ENCODE measurements at places on chromosomes 1 and 21.

DNA sequence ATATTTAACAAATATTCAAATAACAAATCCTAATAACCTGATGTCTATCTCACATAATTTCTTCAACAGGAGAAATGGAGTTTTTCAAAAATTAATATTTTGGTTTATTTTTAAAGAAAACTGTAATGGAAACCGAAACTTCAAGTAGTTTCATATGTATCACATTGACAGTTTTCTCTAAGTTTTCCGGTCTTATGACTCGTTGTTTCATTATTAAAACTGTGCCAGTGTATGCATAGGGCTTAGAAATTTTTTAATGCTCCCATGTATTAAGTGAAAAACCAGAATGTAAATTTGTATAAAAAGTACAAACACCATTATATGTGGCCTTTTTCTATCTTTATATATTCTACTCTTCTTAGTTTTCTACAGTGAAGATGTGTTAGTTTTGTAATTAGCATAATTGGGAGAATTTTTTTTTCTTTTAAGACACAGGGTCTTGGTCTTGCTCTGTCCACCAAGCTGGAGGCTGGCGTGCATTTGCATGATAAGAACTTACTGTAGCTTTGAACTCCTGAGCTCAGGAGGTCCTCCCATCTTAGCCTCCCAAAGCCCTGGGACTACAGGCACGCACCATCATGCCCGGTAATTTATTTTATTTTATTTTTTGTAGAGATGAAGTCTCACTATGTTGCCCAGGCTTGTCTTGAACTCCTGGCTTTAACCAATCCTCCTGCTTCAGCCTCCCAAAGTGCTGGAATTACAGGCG is 43.9 kb upstream of the SAMSN1 start:
- H3K36me3 ChIP-seq = peaks cover 4% of the 10 kb centered on the region
- H3K4me1 ChIP-seq = peaks cover 33% of the 10 kb centered on the region
- peak overlapping the region; percentile 88 for H3K27ac ChIP-seq
- H3K27me3 ChIP-seq = no peaks in the 10 kb centered on the region
- no peak for DNase-seq
- H3K4me3 ChIP-seq = peak overlapping the region; percentile 47

- H3K36me3 ChIP-seq = no peaks in the 10 kb centered on the region
- H3K4me3 ChIP-seq = no peak overlapping the region
- H3K27me3 ChIP-seq = peaks cover 5% of the 10 kb centered on the region
- no peak overlapping the region for H3K27ac ChIP-seq
- no peaks in the 10 kb centered on the region for H3K4me1 ChIP-seq
- no peak for DNase-seq
These were observed 388.0 kb downstream of the SETD4 start for GRCh38 chr21:35672313-35672712.

GRCh38 chr1:190754666-190755065 is 277.0 kb upstream of the BRINP3 start:
- no peaks in the 10 kb centered on the region for H3K27me3 ChIP-seq
- no peak overlapping the region for H3K4me3 ChIP-seq
- H3K4me1 ChIP-seq = no peaks in the 10 kb centered on the region
- no peak for DNase-seq
- H3K36me3 ChIP-seq = no peaks in the 10 kb centered on the region

DNA sequence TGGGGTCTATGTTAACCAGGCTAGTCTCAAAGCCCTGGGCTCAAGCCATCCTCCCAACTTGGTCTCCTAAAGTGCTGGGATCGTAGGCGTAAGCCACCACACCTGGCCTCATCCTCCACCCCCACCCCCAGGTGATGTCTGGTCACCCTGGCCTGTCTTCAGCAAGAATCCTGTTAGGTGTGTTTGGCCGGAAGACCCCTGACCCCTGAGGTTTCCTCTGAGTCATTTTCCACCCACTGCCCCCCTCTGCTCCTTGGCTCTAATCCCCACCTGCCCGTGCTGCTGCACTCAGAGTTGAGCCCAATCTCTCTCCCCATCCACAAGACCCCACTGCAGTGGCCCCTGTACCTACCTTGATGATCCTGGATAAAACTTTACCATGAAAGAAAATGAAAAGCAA is 25.2 kb downstream of the SLC66A1 start:
- peaks cover 8% of the 10 kb centered on the region for H3K36me3 ChIP-seq
- H3K27me3 ChIP-seq = no peaks in the 10 kb centered on the region

DNA sequence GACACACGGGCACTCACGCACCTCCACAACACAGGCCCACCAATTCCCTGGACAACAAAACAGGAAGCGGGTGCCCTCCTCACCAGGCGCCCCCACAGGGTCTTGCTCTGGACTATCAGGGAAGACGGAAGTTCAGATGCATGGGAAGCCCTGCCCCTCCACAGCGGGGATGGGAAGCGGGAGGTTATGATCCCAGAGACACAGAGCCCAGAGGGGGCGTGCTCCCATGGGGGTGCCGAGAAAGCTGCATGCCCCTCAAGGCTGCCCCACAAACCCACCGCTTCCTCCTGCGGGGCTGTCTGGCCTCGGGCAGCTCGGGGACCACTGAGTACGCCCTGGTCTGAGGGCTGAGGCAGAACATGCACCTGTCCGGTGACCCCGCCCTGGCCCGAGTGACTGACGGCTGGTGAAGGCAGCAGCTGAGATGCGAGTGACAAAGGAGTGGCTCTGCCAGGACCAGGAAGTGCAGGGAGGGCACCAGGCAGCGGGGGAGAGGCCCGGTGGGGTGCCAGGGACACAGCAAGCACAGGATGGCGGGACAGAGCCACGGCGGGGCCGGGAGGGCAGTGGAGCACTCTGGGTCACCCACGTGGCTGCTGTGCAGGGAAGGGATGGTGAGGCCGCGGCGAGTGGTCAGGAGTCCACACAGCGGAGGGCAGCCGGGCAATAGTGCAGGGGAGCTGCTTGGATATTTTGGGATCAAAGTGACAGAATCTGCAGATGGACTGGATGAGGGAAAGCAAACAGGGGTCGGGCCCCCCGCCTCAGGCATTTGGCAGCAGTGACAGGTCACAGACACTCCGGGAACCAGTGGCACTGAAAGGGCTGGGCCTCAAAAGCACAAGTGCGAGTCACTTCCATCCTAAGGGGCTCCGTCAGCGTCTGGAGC is 18.6 kb downstream of the NADK start:
- H3K27ac ChIP-seq = no peak overlapping the region
- H3K27me3 ChIP-seq = no peaks in the 10 kb centered on the region
- H3K4me1 ChIP-seq = no peaks in the 10 kb centered on the region
- no peak overlapping the region for H3K4me3 ChIP-seq
- DNase-seq = no peak

DNA sequence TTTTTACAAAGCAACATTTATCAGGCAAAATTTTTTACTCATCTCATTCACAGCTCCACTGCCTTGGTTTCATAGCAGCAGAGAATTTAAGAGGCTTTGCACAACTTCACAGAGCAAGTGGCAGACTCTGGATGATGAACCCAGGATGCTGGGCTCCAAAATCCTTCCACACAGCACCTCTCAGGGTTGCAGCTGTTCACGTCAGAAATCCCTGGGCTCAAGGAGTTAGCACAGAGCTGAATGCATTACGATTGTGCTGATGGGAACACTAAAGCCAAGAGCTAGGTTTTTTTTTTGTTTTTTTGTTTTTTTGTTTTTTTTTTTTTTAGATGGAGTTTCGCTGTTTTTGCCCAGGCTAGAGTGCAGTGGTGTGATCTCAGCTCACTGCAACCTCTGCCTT is 2.4 kb upstream of the HTR6 start:
- no peak overlapping the region for H3K27ac ChIP-seq
- no peak for DNase-seq
- peaks cover 20% of the 10 kb centered on the region for H3K4me1 ChIP-seq
- no peak overlapping the region for H3K4me3 ChIP-seq
- H3K36me3 ChIP-seq = no peaks in the 10 kb centered on the region
- H3K27me3 ChIP-seq = peaks cover 39% of the 10 kb centered on the region

DNA sequence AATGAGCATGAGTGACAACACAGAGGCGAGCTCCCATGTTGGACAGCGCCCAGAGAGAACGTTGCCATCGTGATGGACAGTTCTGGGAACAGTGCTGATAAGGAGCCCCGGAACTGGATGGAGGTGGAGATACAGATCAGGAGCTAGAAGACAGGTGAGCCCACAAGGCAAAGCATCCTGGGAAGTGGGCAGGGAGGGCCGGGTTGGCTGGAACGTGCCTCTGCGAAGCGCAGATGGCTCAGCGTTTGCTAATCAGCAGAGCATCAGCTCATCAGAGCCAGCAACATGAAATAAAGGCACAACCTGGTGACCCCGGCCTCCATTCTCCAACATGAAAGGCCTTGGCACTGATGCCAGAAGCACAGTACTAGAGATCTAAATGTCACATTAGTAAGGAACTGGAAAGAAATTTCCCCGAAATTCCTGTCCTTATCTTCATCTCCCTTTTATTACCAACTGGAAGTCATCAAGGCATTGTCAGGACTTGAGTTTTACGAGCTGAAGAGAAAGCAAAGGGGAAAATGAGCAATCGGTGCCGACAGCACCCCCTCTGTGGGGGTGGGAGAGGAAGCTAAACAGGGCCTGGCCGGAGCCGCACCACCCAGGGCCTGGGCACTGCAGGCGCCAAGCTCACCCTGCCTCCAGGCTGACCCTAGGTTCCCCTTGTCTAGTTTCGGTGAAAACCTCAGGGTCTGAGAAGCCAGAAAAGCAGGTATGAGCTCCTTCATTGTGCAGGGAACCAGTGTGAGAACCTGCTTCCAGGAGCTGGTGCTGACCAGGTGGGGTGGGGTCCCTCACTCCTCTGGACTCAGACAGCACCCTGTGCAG is 19.9 kb downstream of the ABCA4 start:
- H3K4me3 ChIP-seq = no peak overlapping the region
- H3K4me1 ChIP-seq = peaks cover 1% of the 10 kb centered on the region
- DNase-seq = no peak
- no peak overlapping the region for H3K27ac ChIP-seq
- no peaks in the 10 kb centered on the region for H3K36me3 ChIP-seq

- no peaks in the 10 kb centered on the region for H3K36me3 ChIP-seq
- peaks cover 15% of the 10 kb centered on the region for H3K27me3 ChIP-seq
- peaks cover 2% of the 10 kb centered on the region for H3K4me1 ChIP-seq
- DNase-seq = no peak
- H3K27ac ChIP-seq = no peak overlapping the region
- H3K4me3 ChIP-seq = no peak overlapping the region
These were observed 7.1 kb upstream of the CDK18 start for GRCh38 chr1:205497351-205497750.

DNA sequence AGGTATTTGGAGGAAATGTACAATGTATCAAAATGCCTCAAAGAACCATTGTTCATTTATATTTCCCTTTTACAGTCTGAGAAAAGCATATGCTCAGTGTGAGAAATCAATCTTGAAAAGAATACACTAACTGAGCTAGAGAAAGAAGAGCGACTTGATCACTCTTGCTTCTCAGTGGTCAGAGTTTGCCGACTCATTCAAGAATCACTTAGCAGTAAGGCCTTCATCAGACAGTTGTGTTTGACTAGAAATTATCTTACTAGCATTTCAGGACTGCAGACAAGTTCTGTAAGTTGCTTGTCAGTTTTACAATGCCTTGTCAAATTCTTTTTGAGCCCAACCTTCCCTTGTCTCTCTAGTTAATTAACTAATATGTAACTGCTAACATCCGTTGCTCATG is 12.9 kb downstream of the RGS18 start:
- H3K4me1 ChIP-seq = no peaks in the 10 kb centered on the region
- H3K36me3 ChIP-seq = no peaks in the 10 kb centered on the region
- no peak overlapping the region for H3K4me3 ChIP-seq
- H3K27ac ChIP-seq = no peak overlapping the region

DNA sequence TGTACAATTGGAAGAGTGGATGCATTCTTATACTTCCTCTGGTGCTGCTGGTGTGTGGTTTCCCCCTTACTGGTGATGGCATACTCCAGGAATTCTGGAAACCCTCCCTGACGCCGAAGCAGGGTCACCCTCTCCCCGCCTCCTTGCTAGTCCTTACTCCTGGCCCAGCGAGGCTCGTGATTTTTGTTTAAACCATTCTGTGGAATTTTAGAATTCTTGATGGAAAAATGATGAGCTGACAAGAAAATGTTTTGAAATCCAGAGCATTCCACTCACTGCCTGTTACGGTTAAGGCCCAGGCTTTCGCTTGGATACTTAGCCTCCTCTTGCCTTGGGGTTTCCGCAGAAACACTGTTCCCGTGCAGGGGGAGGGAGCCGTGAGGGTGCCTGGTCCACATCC is 41.1 kb downstream of the IL6R start:
- H3K27ac ChIP-seq = no peak overlapping the region
- no peak for DNase-seq
- peaks cover 6% of the 10 kb centered on the region for H3K36me3 ChIP-seq
- H3K4me1 ChIP-seq = peaks cover 38% of the 10 kb centered on the region
- H3K4me3 ChIP-seq = no peak overlapping the region

DNA sequence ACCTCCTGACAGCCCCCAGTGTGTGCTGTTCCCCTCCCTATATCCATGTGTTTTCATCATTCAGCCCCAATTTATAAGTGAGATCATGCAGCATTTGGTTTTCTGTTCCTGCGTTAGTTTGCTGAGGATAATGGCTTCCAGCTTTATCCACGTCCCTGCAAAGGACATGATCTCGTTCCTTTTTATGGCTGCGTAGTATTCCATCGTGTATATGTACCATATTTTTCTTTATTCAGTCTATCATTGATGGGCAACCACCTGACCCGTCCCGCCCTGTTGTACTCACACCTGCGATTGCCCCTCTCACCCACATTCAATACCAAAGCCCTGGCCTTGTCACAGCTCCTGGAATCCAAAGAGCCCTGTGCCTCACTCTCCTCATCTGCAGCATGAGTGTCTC is 6.2 kb upstream of the ZNF670 start:
- H3K27ac ChIP-seq = no peak overlapping the region
- peaks cover 2% of the 10 kb centered on the region for H3K36me3 ChIP-seq
- H3K4me1 ChIP-seq = peaks cover 3% of the 10 kb centered on the region
- DNase-seq = no peak
- peaks cover 12% of the 10 kb centered on the region for H3K27me3 ChIP-seq

DNA sequence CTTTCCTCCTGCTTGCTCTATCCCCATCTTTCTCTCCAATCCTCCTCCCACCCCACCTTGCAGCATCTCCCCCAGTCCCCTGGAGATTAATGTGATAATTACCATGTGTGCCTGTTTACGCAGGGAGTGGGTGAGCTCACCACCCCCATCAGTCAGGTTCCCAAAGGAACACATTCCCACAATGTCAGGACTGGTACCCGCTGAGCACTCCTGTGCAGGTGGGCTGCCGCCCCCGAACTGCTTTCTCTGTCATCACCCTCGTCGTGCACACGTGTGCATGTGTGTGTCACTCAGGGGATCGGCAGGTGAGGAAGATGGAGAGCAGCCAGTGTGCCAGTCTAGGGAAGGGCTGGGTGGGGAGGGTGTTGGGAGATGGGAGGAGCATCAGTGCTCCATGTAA is 163.4 kb downstream of the CACNA1E start:
- no peak for DNase-seq
- H3K36me3 ChIP-seq = no peaks in the 10 kb centered on the region
- peaks cover 11% of the 10 kb centered on the region for H3K27me3 ChIP-seq
- H3K27ac ChIP-seq = no peak overlapping the region

- no peaks in the 10 kb centered on the region for H3K27me3 ChIP-seq
- DNase-seq = no peak
- peak overlapping the region; percentile 79 for H3K27ac ChIP-seq
- peaks cover 75% of the 10 kb centered on the region for H3K36me3 ChIP-seq
- H3K4me1 ChIP-seq = peaks cover 66% of the 10 kb centered on the region
These were observed 77.7 kb downstream of the LRRC8C start for GRCh38 chr1:89710498-89711139.

GRCh38 chr1:174131032-174131638 is 28.2 kb upstream of the RABGAP1L start:
- DNase-seq = no peak
- no peak overlapping the region for H3K27ac ChIP-seq
- no peaks in the 10 kb centered on the region for H3K36me3 ChIP-seq
- H3K4me1 ChIP-seq = no peaks in the 10 kb centered on the region

All from activated naive CD8-positive, alpha-beta T cell treated with anti-CD3 and anti-CD28 coated beads, Interleukin-2, amount 50 U/mL, for 24 hours (primary cell).